D721Med (cell line): ENCODE measurements at places on chromosomes 4 and X.

GRCh38 chrX:139297638-139298037 lies 232.9 kb upstream of the F9 start:
- DNase-seq = no peak

- DNase-seq = no peak
Measured at GRCh38 chr4:138805736-138806135, 209.8 kb upstream of the NOCT start.

GRCh38 chr4:23022032-23022431 lies 329.3 kb downstream of the GBA3 start:
- DNase-seq = no peak

- DNase-seq = no peak
Measured at GRCh38 chr4:114302472-114302871, 296.1 kb upstream of the UGT8 start.

DNA sequence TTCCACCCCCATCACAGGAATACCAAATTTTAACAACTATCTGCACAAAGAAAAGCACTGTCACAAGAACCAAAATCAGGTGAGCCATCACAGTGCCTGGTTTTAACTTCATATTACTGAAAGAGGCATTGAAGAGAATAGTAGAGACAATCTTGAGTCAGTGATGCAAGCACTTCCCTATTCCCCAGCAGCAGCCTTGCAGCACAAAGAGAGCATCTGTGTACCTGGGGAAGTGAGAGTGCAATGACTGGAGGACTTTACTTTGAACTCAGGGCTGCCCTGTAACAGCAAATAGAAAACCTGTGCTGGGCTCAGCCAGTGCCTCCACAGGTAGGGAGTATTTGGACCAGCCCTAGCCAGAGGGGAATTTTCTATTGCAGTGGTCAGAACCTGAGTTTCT lies 361.8 kb downstream of the TEX13C start:
- DNase-seq = no peak

- DNase-seq = no peak
Measured at GRCh38 chr4:98689507-98690174, 31.2 kb upstream of the TSPAN5 start.

- DNase-seq = no peak
Measured at GRCh38 chr4:185592438-185592837, 57.1 kb upstream of the PDLIM3 start.

- DNase-seq = no peak
Measured at GRCh38 chrX:67555578-67556203, 11.9 kb downstream of the AR start.

- no peak for DNase-seq
Measured at GRCh38 chrX:71475785-71476540, 56.9 kb upstream of the OGT start.

- no peak for DNase-seq
Measured at GRCh38 chr4:179225594-179225993, 1783.4 kb upstream of the AGA start.

DNA sequence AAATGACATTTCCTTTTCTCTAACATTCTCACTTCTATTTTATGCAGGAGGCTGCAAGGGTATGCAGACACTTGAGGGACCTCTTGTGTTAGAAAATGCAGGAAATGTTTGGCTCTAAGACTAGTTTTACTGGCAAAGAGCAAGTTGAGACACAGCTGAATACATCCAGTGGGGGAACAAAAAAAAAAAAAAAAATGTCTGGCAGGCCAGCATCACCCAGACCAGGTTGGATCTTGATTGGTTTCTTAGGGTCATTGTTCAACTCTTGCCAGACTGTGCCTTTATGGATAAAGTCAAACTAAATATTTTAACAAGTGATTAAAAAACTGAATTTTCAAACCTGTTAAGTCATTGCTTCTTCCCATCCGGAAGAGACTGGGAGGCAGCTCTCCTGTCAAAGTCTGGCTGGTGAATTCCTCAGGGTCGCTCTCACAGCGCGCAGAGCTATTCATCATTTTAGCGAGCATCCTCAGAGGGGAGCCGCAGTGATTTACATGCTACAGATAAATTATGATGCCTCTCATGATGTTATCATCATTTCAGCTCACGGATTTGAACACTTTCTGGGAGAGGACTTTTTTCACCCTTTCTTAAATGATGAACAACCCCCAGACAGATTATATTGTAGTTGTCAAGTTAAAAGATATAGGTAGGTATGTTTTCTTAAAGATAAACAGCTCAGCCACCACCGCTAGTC lies 23.6 kb upstream of the PACRGL start:
- DNase-seq = no peak

GRCh38 chr4:118917582-118917981 lies 28.9 kb downstream of the SYNPO2 start:
- no peak for DNase-seq

GRCh38 chrX:72128881-72129280 lies 2.8 kb downstream of the RTL5 start:
- no peak for DNase-seq

- no peak for DNase-seq
Measured at GRCh38 chrX:15838017-15838416, 16.6 kb downstream of the AP1S2 start.

- DNase-seq = no peak
Measured at GRCh38 chrX:45824471-45824870, 623.8 kb upstream of the DIPK2B start.
